ENCODE measurements at places on chromosomes 1 and 21.
A peak's percentile ranks its signal among the peaks of the same experiment; 100 is the strongest.

GRCh38 chr1:183609313-183609712, 19.1 kb upstream of the NCF2 start:
- DNase-seq = no peak

- DNase-seq = no peak
Observed at GRCh38 chr1:3598522-3599285, 12.6 kb downstream of the MEGF6 start.

GRCh38 chr1:218467101-218468072, 122.3 kb downstream of the TGFB2 start:
- no peak for DNase-seq

GRCh38 chr1:155379631-155380090, 59.0 kb downstream of the RUSC1 start:
- DNase-seq = no peak

DNA sequence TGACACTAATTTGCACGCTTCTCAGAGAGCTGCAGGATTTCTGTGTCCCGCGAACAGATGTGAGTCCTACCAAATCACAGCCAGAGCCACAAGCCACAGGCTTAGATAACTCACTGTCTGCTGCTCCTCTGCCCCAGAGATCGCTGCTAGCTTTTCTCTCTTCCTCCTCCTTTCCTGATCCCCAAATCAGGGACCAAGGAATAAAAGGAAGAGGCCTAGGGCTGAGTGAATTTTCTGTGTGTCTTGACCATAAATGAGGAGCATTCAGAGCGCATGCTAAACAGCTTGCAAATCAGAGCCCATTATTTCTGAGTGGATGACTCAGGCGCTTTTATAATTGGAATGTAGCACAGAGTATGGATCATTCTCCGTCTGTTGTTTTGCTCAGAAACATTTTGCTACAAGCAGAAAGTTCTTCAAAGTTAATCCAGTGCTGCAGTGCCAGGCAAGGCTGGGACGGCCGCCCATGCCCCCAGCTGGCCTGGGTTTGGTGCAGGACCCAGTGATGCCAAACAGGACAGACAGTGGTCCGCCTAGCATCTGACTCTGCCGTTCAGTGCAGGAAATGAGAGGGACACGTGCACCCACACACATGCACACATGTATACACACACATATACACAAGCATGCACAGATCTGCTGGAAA, 38.2 kb downstream of the KCNAB2 start:
- no peak for DNase-seq

- peak; percentile 13 for DNase-seq
Observed at GRCh38 chr1:96473791-96474434, 247.7 kb upstream of the PTBP2 start.

GRCh38 chr1:158035014-158035413, 41.6 kb downstream of the KIRREL1 start:
- DNase-seq = no peak

DNA sequence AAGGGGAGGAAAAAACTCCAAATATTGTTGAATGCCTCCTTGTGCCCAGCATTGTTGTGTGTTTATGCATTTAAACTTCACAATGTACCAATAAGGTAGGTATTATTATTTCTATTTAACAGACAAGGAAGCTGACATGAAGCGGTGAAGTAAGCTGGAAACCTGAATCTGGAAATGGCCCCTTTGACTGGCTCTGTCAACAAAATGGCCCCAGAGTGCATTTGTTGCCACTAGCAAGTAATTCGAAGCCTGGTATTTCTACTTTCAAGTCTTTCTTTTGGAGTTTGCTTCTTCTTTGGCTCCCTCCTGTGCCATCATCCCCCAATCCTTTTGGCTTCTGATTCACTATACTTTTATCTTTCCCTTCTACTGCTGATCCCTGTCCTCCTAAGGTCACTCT, 23.1 kb downstream of the CRYZL1 start:
- no peak for DNase-seq

DNA sequence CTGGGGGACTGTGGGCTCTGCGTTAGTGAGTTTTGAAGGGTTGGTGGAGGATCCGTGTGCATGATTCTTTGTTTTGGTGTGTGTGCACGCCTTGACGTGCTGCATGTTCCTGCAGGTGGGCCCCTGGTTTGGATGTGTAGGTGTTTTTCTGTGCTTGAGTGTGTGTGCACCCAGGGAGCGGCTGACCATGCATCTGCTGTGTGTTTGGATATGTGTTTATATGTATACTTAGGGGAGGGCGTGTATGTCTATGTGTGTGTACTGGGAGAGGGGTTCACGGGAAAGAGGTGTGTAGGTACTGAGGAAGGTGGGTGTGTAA, 1.1 kb downstream of the VANGL2 start:
- no peak for DNase-seq

- no peak for DNase-seq
Observed at GRCh38 chr1:234601301-234602017, 8.5 kb downstream of the IRF2BP2 start.

DNA sequence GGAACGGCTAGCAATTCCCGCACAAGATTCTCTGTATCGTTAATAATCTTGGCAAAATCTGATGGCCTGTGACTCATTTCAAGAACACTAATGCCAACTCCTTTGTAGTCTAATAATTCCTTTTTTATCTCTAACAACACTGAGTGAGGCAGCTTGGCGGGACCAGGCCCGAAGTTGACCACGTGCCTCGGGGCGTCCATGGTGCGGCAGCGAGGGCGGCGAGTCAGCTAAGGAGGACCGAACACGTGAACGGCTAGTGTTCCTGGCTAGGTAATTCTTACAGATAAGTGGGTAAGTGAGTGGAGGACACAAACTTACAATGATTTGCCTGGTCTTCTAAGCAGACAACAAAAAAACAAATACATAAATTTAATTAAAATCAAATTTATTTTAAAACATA, 49.3 kb upstream of the ADGRL4 start:
- DNase-seq = no peak

DNA sequence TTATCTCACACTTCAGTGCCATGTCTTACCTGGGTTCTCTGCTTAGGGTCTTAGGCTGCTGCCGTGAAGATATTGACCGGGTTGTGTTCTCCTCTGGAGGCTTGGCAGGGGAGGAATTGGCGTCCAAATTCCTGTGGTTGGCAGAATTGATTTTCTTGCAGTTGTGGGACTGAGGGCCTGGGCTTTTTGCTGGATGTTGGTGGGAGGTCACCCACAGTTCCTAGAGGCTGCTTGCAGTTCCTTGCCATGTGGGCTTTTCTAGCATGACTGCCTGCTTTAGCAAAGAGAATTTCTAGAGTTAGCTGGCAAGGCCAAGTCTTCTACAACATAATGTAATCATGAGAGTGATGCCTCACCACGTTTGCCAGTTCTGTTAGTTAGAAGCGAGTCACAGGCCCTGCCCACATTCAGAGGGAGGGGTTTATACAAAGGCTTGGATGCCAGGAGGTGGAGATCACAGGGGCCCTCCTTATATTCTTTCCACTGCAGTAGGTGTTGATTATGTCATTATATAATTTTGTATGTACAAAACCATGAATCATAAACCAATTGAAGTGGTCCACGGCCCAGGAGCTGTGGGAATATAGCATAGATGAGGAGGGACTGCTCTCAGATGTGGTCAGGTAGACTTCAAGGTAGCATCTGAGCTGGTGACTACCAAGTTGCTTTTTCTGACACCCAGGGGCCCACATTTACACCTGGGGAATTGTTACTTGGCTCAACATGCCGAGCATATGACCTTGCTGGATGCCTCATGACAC, 6.6 kb downstream of the UBL4B start:
- DNase-seq = no peak

GRCh38 chr1:112744009-112744578, 29.0 kb upstream of the PPM1J start:
- DNase-seq = no peak

DNA sequence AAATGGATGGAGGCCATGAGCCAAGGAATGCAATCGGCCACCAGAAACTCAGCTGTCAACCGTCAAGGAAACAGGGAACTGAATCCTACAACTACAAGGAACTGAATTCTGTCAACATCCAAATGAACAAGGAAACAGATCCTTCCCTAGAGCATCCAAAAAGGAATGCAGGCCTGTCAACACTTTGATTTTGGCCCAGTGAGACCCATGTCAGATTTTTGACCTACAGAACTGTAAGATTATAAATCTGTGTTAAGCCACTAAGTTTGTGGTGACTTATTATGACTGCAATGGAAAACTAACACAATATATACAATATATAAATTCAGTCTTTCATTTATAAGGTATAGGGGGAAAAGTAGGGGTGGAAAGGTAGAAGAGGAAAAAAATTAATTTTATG, 55.3 kb downstream of the SHCBP1L start:
- DNase-seq = no peak

GRCh38 chr1:94384485-94385265, 33.5 kb upstream of the ABCD3 start:
- no peak for DNase-seq

- DNase-seq = no peak
Observed at GRCh38 chr1:42319128-42319851, 15.7 kb downstream of the FOXJ3 start.

- DNase-seq = no peak
Observed at GRCh38 chr1:217617126-217617525, 13.8 kb downstream of the GPATCH2 start.

DNA sequence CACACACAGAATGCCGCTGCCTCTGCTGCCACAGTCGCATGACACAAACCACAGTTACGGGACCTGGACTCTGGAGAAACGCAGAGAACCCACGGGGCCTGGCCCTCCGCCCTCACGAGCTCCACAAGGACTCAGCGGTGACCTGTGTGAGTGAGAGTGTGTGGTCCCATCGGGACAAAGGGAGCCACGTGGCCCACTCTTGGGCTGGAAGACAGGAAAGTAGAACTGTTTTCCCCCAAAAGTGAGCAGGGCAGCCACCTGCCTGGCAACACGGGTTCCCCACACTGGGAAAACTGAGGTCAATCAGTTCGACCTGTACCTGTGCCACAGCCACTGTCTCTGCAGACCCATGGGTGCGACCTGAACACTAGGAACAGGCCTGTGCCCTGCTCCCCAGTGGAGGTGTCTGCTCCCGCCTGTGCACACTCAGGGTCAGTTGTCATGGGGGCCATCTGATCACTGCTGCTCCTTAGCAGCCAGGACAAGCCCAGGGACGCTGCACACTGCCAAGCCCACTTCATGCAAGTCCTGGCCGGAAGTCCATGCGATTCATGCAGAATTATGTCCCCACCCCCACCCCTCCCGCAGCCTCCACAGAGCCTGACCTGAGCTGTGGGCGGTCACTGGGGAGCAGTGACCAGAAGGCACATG, 54.4 kb upstream of the ADARB1 start:
- DNase-seq = no peak
